ENCODE measurements at places on chromosomes 7 and 10.

GRCh38 chr10:30581779-30582380, 47.7 kb downstream of the LYZL2 start:
- DNase-seq: no peak

GRCh38 chr10:61758433-61758832, 95.7 kb downstream of the CABCOCO1 start:
- no peak for DNase-seq

DNA sequence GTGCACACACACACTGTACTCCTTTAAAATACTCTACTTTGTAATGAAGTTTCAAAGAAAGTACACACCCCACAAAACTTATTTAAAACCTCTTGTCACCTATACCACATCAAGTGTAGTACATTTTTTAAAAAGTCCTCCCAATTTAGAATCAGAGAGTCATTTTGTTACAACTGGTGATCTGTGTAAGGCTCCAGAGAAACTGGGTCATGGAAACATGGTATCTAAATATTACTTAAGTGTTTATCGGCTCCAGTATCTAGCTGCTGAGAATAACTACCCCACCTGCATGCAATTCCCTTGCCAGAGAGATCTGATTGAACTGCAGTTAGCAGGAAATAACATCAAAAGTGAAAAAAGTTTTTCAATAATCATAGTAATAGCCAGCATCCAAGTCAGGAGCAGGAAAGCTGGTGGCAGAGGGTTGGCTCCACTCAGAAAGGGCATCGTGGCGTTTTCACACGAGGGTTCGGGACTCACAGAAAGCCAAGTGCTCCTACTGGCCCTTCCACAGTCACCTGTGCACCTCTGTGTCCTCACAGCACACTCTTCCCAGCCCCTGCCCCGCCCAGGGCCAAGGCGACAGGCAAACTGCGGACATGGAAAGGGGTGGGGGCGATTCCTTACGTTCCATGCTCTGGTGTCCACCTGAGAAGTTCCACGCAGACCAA, 6.5 kb downstream of the RGS10 start:
- DNase-seq: no peak

GRCh38 chr10:104816501-104816900, 175.4 kb downstream of the SORCS3 start:
- DNase-seq: no peak

GRCh38 chr7:84482476-84482875, 287.9 kb upstream of the SEMA3A start:
- DNase-seq: no peak

DNA sequence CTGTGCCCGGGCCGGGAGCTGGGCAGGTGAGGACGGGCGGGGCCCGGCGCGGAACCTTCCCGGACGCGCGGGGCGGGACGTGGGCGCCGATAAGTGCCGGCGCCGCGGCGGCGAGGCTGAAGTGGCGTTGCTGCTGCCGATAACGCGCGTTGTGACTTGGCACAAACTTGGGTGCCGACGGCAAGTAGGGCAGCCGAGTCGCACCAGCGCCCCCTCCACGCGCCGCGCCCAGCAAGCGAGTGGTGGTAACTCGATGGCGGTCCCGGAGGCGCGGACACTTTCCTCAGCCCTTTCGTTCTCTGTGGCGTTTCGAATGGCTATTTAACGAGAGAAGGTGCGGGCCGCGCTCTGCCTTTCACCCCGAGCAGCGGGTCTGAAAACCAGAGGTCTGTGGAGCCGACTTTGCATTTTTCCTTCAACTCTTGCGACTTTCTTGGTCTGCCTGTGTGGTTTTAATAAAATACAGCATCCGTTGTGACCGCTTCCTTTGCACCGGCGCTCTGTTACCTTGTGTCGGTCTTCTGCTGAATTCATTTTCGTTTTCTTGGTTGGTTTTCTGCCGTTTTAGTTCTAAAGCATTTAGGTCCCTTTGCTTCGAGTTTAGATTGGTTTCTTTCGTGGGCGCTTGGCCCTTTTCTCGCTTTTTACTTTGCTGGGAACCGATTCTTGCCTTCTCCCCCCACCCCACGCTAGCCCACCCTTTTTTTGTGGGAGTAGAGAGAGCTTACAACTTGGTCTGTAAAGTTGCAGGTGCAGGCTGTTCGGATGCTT, 701 bp downstream of the STK17A start:
- DNase-seq: peak; percentile 86

DNA sequence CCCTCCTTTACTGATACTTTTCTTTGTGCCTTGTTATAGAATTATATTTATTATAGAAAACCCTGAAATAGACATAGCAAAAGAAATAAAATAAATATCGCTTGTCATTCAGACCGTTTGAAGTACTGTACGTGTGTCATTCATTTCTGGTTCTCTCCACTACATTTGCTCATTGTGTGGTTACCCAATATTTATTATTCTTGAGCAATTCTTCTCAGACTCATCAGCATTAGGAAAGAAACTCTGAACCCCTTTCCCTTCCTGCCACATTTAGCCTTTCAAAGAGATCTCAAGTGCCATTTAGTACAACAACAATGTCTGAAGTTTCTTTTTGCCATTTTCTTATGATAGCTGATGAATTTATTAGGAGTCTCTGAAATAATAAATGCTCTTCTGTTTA, 154.1 kb downstream of the KIAA1217 start:
- DNase-seq: no peak

DNA sequence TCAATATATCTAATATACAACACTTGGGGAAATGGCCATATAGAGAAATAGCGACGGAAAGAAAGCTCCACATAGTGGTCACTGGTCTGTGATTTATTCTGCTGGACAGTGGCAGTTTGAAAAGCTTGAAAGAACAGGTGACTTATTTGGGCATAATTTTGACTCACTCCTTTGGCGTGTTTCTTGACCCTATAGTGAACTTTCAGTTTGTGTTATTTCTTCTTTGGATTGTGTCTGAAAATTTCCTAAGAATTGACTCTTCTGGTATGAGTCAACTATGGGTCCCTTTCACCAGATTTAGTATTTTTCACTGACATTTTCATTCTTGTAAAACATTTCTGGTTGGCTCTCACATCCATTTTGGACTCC, 25.8 kb upstream of the IMMP2L start:
- DNase-seq: no peak

DNA sequence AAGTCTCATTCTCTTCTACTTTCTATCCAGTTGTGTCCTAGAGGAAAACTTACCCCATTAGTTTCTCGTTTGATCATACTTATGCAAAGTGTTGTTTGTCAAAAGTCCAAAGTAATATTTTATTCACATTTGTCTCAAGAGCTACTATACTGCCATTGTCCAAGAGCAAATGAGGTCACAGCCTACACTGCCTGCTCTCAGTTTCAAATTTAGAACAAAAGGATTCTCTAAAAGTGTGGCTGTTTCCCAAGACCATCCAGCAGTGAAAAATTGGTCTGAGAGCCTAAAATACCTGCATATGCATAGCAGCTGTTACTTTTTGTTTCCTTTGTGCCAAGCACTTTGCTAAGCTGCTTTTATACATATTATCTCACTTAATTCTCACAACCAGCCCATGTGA, 439.5 kb upstream of the NFE2L3 start:
- no peak for DNase-seq

DNA sequence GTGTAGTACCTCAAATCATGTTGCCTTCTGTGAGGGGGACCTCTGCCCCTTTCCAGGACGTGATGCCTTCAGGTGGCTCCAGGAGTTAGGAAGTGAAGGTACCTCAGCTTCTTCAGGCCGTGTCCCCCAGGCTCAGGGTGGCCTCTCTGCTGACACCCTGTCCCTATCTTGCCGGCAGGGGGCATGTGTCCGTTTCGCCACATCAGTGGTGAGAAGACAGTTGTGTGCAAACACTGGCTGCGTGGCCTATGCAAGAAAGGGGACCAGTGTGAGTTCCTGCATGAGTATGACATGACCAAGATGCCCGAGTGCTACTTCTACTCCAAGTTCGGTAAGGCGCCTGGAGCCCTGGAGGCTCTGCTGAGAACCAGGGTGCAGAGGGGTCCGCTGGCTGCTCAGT, 9.2 kb downstream of the CPSF4 start:
- no peak for DNase-seq

GRCh38 chr10:22429146-22429545, 83.8 kb downstream of the SPAG6 start:
- no peak for DNase-seq

DNA sequence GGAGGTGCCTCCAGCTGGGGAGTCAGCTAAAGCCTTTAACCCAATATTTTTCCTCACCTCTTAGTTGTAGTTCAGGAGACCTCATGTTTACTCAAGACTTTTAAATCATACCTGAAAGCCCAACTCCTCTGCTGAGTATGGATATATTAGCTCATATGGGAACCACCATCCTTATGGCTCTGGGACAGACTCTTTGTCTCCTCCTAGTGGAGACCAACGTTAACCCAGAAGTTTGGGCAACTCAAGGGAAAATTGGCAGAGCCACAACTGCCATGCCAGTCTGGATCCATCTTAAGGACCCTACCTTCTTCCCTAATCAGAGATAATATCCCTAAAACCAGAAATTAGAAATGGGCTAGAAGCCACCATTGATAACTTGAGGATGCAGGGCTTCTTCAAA, 80.8 kb downstream of the TMEM106B start:
- DNase-seq: no peak

DNA sequence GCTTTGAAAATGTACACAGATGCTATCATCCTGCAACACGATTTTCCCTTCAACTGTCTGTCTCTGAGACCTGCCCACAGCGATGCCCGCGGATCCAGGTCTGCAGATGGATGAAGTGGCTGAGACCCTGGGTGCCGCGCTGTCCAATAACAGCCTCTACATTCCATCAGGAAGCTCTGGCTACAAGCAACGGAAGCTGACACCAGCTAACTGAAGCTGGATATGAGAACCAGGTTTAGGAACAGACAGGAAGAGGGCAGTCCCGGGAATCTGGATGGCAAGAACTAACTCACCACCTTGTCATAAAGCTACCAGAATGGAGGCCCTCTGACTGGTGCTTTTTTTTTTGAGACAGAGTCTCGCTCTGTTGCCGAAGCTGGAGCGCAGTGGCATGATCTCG, 32.3 kb upstream of the CTBP2 start:
- DNase-seq: peak; percentile 60

- no peak for DNase-seq
Measured at GRCh38 chr10:5629303-5630111, 36.9 kb downstream of the ASB13 start.

- DNase-seq: no peak
Measured at GRCh38 chr7:99881370-99881769, 4.5 kb upstream of the OR2AE1 start.

DNA sequence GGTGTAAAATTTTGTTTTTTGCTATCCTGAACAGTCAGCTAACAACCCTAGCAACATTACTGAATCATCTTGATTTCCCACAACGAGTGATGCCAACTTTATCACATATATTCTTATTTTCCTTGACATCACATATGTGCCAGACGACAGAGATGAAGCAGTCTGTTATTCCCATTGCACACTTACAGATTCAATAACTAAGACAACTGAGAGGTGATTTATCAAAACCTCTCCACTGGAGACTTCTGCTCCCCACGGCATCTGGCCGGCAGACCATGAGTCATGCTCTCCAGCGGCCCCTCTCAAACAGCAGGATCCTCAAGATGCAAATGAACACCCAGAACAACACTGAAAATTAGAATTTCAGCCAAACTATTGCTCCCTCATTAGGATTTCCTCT, 57.1 kb downstream of the AMPH start:
- DNase-seq: no peak

DNA sequence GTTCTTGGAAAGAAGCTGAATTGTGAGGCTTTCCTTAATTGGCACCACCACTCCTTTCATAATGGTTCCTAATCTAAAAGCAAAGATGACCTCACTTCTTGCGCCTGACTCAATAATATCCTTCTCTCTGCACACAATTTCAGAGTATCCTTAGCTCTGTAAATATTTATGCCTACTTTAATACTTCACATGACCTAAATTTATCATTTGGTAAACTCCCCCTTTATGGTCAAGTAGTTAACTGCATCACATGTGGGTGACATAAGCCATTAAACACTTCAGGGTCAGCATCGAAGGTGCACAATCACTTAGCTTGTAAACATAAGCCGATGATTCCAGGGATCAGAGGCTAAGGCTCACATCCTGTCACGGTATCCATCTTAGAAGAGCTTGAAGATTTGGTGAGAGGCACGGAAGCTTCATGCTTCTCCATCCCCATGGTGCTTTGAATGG, 7.3 kb upstream of the RHOBTB1 start:
- DNase-seq: no peak

DNA sequence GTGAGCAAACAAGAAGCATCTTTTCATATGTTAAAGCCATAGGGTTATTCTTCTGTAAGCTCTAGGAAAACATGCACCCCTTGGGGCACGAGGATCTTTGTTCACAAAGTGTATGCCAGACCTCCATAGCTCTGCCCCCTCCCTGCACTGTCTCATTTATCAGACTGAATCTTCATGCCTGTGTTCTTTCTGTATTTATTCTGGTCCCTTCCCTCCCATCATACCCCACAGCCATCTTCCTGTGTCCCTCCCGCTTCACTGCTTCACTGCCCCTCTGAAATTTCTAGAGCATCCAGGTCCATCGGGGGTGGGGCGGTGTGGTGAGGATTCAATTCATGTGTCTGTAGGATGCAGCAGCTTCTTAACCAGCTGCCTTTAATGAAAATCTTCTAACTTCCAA, 7.5 kb downstream of the EPHB6 start:
- no peak for DNase-seq

DNA sequence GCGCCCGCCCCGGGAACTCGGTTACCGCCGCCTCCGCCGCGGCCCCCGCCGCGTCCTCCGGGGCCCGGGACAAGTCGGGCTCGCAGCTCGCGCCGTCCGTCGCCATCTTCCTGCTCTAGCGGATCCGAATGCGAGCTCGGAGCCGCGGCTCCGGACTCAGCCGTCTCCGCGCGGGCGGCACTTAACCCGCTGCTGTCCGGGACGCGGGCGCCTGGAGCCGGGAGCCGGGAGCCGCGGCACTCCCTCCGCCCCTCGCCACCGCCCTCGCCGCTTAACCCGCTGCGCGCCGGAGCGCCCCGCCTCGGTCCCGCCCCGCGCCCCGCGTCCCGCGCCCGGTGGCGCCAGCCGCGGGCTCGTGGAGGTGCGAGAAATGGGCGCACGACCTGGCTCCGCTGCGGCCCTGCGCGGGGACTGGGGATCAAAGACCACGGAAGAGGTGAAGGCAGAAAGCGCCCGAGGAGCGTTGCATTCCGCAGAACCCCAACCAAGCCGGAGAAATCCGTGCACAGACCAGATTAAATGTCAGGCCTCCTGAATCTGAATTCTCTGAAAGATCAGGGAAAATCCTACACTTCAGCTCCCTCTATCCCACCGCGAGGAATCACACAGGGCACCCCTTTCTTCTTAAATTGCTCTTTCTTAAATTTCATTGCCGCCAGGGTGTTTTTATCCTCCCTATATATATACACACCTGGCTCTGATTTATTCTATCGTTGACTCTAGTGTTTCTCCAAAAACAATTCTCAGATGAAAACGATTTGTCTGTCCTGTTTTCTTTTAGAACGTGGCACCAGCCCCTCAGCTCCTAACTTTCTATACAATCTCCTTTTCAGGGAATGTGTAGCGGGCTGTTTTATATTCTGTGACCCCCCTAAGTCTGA, at the start of gene CTTNBP2:
CTTNBP2 (minus strand) TSS at position 132 of the 881 bp plus-strand sequence; CDS start at position 106, 26 bp downstream.
- DNase-seq: no peak

DNA sequence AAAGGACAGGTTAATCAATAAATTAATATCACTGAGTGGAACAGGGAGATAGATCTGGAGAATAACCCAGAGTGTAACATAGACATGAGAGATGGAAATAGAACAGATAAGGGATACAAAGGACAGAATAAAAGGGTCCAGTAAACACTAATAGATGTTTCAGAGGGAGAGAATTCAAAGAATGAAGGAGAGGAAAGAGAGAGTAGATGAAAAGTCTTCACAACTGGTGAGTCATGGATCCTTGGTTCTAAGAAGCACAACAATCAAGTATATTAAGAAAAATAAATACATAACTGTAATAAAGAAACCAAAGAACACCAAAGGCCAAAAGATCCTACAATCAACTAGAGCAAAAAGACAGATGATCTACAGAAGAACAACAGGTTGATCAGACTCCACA, 66.3 kb downstream of the BEND7 start:
- no peak for DNase-seq
